ENCODE measurements at places on chromosomes 7 and 10. TPM values are rescaled to one million over a fixed set of nuclear protein-coding genes. Genes with fewer than 3 reads are reported as not detected.

ANKIB1 gene
- total RNA-seq = 30.6 TPM

- DNase-seq = peak; percentile 63
- H3K4me1 ChIP-seq = no peaks in the 10 kb centered on the region
- H3K36me3 ChIP-seq = no peaks in the 10 kb centered on the region
- H3K27me3 ChIP-seq = no peaks in the 10 kb centered on the region
- no peak overlapping the region for H3K4me3 ChIP-seq
Measured at GRCh38 chr10:63409465-63410027, 56.2 kb downstream of the JMJD1C start.

GRCh38 chr10:122821808-122822207 is 23.8 kb downstream of the CUZD1 start:
- H3K4me3 ChIP-seq = no peak overlapping the region
- DNase-seq = no peak
- H3K27me3 ChIP-seq = peaks cover 16% of the 10 kb centered on the region
- no peaks in the 10 kb centered on the region for H3K4me1 ChIP-seq

TRPV6 gene
- 0.09 TPM for total RNA-seq

NFKB2 gene
- total RNA-seq = 13.2 TPM

GRCh38 chr10:126478546-126478945 is 90.3 kb upstream of the ADAM12 start:
- no peaks in the 10 kb centered on the region for H3K27me3 ChIP-seq
- H3K4me3 ChIP-seq = no peak overlapping the region
- peaks cover 24% of the 10 kb centered on the region for H3K4me1 ChIP-seq
- peak; percentile 37 for DNase-seq
